ENCODE measurements at places on chromosomes 12 and 14. TPM values are rescaled to one million over a fixed set of nuclear protein-coding genes. Genes with fewer than 3 reads are reported as not detected.

The AKAP3 gene
- 2.6 TPM for total RNA-seq

The OR11G2 gene
- not detected for total RNA-seq

GRCh38 chr14:96705422-96706092, 91.6 kb upstream of the VRK1 start:
- H3K27me3 ChIP-seq, result no peaks in the 10 kb centered on the region
- H3K27ac ChIP-seq, result no peak overlapping the region
- no peak for DNase-seq
- H3K36me3 ChIP-seq, result no peaks in the 10 kb centered on the region
- H3K4me3 ChIP-seq, result no peak overlapping the region

DNA sequence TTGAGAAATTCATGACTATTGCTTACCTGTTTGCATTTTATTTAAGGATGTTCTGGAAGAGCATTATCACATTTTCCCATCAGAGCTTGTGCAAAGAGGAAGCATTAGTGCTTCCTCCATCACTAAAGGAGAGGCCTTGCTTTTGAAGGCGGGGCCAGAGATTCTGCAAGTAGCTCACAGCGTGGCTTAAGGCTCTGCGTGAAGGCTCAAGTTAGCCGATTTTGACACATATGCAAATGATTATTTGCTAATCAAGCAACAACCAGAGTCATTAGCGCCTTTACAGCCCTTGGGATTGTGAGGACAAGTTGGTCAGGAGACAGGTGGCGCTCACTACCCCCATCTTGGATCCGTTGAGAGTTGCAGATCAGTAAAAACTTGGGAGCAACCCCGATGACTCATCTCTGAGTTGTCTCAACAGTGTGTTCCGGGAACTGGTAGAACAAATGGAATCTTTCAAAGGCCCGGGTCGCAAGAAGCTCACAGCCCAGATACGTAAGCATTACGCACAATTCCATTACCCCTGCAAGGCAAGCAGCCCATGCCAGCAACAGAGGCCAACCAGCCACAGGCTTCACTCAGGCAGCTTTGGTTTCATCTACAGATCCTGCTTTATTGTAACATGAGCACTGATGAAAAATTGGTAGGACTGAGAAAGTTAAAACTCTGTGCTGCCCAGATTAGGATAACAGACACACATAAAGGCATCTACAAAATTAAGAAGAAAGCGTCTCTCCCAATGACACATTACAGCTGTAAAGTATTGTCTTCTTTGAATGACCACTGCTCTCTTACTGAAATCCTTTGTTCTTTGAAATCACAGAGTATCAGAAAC, 34.9 kb upstream of the SPTSSA start:
- no peaks in the 10 kb centered on the region for H3K4me1 ChIP-seq
- no peak overlapping the region for H3K27ac ChIP-seq
- no peak for DNase-seq
- no peaks in the 10 kb centered on the region for H3K27me3 ChIP-seq
- H3K36me3 ChIP-seq, result no peaks in the 10 kb centered on the region

GRCh38 chr12:88764781-88765480, 184.7 kb upstream of the KITLG start:
- H3K27me3 ChIP-seq, result no peaks in the 10 kb centered on the region
- no peak overlapping the region for H3K4me3 ChIP-seq
- DNase-seq, result no peak

DNA sequence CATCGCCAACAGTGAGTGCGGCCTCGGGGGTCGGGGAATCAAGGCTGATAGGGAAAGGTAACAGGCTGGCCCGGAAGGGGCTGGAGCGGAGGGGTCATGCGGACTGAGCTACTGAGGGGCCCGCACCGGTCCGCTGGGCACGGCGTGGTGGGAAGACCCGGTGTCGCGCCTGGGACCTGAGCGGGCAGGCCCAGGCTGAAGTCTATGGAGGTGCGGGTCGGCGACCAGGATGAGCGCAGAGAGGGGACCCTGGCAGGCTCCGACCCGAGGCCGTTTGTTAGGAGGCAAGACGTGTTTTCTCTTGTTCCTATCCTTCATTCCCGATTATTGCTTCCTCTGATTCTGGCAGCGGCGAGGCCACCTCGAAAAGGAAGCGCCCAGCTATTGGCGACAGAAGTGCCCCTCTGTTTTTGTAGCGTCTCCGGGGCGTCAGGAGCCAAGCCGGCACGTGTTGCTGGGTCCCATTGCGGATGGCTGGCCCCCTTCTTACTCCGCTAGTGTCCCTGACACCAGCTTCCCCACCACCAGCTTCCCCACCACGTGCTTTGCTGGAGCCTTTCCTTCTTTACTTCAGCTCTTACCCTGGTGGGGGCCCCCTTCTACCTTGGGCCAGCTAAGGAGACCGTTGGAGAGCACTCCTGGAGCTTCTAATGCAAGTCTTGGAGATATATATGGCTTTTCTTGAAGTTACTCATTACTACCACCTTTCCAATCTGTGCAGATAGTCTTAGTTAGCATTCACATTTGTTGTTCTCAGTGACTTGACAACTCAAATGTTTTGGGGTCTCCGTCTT, 653 bp downstream of the PA2G4 start:
- no peaks in the 10 kb centered on the region for H3K27me3 ChIP-seq
- H3K36me3 ChIP-seq, result peaks cover 54% of the 10 kb centered on the region
- H3K27ac ChIP-seq, result peak overlapping the region; percentile 98
- DNase-seq, result peak; percentile 46
- H3K4me1 ChIP-seq, result peaks cover 62% of the 10 kb centered on the region

DNA sequence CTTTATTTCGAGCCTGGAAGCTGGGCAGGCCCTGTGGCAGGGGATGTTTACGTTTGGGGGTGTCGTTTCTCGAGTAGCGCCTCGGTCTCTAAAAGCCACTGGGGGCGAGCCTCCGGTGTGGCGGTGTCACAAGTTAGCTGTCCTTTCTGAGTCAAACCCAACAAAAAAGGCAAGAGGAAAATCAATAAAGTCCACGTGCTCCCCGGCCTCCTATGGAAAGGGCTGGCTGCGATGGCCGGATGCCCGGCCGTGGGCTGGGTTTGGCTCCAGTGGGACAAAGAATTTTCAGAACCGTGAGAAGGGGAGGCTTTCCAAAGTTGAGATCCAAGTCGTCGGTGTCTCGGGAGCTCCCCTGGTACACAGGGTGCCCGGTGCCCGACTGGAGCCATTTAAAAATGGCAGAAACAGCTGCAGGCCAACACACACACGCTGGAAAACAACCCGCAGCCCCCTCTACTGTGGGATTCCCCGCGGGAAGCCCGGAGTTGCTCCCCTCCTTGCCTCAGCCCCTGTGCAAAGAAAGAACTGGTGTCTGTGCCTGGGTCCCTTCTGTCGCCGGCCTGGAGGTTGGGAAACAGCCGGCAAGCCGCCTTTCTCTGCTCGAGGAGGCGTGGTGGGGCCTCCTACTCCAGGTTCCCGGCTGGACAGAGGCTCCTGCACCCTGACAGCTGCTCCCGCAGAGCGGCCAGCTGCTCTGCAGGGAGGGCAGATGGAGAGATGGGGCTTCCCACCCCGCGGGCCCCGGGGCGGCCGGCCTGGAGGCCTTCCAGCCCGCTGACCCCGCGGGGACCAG, 1.9 kb downstream of the BCL7A start:
- DNase-seq, result peak; percentile 45
- H3K27ac ChIP-seq, result peak overlapping the region; percentile 39
- peaks cover 3% of the 10 kb centered on the region for H3K36me3 ChIP-seq

GRCh38 chr12:56222531-56222895, 791 bp upstream of the RNF41 start:
- peak overlapping the region; percentile 98 for H3K4me3 ChIP-seq
- peaks cover 54% of the 10 kb centered on the region for H3K4me1 ChIP-seq
- no peaks in the 10 kb centered on the region for H3K27me3 ChIP-seq
- DNase-seq, result no peak
- H3K36me3 ChIP-seq, result peaks cover 13% of the 10 kb centered on the region
- peak overlapping the region; percentile 97 for H3K27ac ChIP-seq

DNA sequence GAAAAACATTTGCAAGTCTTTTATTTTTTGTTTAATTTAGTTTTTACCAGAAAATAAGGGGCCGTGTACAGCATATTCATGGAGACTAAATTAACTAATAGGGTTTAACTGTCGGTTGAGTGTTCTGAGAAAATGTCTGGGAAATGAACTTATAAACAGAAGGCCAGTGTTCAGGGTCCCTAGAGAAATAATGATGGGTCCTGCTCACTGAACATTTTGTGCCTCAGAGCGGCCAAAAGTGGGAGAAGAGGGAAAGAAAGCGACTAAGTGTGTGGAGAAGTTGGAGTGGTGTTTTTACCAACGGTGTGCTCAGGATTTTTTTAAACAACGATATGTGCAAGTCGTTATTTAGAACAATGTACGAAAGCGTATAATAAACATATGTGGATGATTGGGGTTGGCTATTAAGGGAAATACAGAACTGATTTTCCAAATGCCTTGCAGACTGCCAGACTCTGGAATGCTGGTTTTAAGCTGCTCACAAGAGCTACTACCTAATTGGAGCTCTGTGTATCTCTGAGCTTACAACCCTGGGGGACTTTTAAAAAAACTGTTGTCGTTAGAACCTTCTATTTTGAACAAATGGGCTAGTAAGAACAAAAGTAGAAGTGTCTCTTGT, 166.7 kb downstream of the SLC38A4 start:
- H3K4me3 ChIP-seq, result no peak overlapping the region
- peaks cover 30% of the 10 kb centered on the region for H3K4me1 ChIP-seq
